ENCODE measurements at places on chromosomes 6 and 20. TPM values are rescaled to one million over a fixed set of nuclear protein-coding genes. Genes with fewer than 3 reads are reported as not detected.

The CRISP3 gene
- 0.85 TPM for total RNA-seq

The WFDC10B gene
- total RNA-seq: not detected

The THBD gene
- 0.82 TPM for total RNA-seq

The PRDM13 gene
- not detected for total RNA-seq

The MOCS1 gene
- 4.1 TPM for total RNA-seq

The DPPA5 gene
- not detected for total RNA-seq

The OPRM1 gene
- total RNA-seq: not detected

Data from mesothelial cell of epicardium (in vitro differentiated cells).